ENCODE measurements at places on chromosomes 1 and 21. TPM values are rescaled to one million over a fixed set of nuclear protein-coding genes. Genes with fewer than 3 reads are reported as not detected.
A peak's percentile ranks its signal among the peaks of the same experiment; 100 is the strongest.

DNA sequence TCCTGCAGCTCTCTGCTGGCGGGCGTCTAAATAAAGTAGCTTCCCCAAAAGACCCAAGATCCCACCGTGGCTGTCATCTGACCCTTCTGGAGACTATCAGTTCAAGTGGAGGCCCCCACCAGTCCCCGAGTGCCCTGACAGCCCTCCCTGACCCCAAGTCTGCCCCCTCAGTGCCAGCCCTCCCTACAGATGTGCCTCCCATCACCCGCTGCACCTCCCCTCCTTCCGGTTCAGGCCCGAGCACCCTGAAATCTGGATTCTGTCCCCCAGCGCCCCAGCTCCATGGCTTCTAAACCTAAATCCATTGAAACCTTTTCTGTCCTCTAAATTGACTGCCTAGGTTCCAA, 595 bp downstream of the IL10RB start:
- H3K4me3 ChIP-seq: peak overlapping the region; percentile 99
- H3K27ac ChIP-seq: peak overlapping the region; percentile 91
- DNase-seq: peak; percentile 41
- H3K4me1 ChIP-seq: peaks cover 61% of the 10 kb centered on the region
- peaks cover 70% of the 10 kb centered on the region for H3K36me3 ChIP-seq
- H3K27me3 ChIP-seq: no peaks in the 10 kb centered on the region

DNA sequence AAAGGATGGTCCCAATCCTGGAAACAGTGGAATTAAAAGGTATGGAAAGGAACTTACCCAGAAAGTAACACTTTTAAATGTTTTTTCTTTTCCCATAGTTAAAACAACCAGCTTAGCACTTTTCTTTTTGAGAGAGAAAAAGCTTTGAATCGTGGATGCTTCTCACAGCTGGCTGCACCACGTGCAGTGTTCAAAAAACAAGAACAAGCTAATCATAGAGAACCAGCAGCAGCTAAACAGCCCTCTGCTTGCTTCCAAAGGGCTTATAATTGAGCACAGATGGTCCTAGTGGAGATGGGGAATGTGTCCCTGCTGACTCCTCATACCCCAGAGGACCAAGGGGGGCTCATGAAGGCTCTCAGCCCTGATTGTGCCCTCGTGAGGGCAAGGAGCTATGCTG, 26.4 kb downstream of the UTP25 start:
- no peak overlapping the region for H3K27ac ChIP-seq
- peaks cover 6% of the 10 kb centered on the region for H3K4me1 ChIP-seq
- no peak overlapping the region for H3K4me3 ChIP-seq
- no peak for DNase-seq
- no peaks in the 10 kb centered on the region for H3K27me3 ChIP-seq
- peaks cover 24% of the 10 kb centered on the region for H3K36me3 ChIP-seq

GRCh38 chr1:162094271-162094670, 24.8 kb downstream of the NOS1AP start:
- H3K36me3 ChIP-seq: no peaks in the 10 kb centered on the region
- H3K4me3 ChIP-seq: no peak overlapping the region
- H3K4me1 ChIP-seq: no peaks in the 10 kb centered on the region
- peaks cover 28% of the 10 kb centered on the region for H3K27me3 ChIP-seq
- no peak for DNase-seq
- H3K27ac ChIP-seq: no peak overlapping the region

GRCh38 chr1:10288029-10288615, 77.8 kb downstream of the KIF1B start:
- no peak overlapping the region for H3K4me3 ChIP-seq
- H3K36me3 ChIP-seq: peaks cover 6% of the 10 kb centered on the region
- H3K27ac ChIP-seq: no peak overlapping the region
- DNase-seq: no peak
- H3K27me3 ChIP-seq: no peaks in the 10 kb centered on the region

SPATA21 gene
- not detected for total RNA-seq

HAX1 gene
- 107 TPM for total RNA-seq

KRTAP11-1 gene
- total RNA-seq: not detected
